ENCODE measurements at places on chromosomes 12 and 14.

GRCh38 chr14:57171903-57172302 lies 96.8 kb downstream of the EXOC5 start:
- no peak for DNase-seq

- DNase-seq: no peak
These were observed 11.6 kb downstream of the BTG1 start for GRCh38 chr12:92133795-92134637.

- no peak for DNase-seq
These were observed 155.5 kb upstream of the KRR1 start for GRCh38 chr12:75666939-75667334.

GRCh38 chr12:77696183-77696582 lies 134.5 kb upstream of the NAV3 start:
- DNase-seq: no peak

DNA sequence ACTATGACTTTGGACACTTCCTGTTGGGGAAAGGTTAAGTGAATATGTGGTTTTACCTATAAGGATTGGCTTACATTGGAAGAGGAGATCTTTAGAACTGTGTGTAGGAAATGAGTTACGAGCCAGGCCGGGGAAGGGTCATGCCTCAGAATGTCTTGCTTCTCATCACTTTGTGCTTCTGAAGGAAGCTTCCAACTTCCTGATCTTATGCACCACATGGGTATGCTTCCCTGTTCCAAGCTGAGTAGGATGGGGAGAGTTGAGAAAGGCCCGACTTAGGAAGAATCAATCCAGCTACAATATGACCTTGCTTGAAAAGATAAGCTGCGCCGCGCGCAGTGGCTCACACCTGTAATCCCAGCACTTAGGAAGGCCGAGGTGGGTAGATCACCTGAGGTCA lies 59.9 kb downstream of the STXBP6 start:
- no peak for DNase-seq

DNA sequence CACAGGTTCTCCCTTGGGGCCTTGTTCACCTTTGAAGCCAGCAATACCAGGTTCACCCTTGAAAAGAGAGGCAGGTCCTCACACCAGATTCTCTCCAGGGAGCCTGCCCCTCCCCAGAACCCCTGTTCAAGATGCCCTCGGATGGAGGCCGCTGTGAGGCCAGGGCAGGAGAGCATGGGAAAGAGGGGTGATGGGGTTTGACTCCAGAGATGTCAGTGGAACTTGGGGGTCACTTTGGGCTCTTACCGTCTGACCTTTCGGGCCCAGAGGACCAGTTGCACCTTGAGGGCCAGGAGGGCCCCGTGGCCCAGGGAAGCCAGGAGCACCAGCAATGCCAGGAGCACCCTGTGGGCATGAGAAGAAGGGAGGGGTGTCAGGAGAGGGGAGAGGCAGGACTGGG lies 17.4 kb downstream of the COL2A1 start:
- DNase-seq: no peak

- DNase-seq: no peak
These were observed 57.2 kb upstream of the AEBP2 start for GRCh38 chr12:19382111-19382526.

All from T-helper 22 cell (primary cell).